ENCODE measurements at places on chromosomes 1 and 21.

- no peak for DNase-seq
Observed at GRCh38 chr1:207981976-207982375, 71.1 kb upstream of the CD34 start.

DNA sequence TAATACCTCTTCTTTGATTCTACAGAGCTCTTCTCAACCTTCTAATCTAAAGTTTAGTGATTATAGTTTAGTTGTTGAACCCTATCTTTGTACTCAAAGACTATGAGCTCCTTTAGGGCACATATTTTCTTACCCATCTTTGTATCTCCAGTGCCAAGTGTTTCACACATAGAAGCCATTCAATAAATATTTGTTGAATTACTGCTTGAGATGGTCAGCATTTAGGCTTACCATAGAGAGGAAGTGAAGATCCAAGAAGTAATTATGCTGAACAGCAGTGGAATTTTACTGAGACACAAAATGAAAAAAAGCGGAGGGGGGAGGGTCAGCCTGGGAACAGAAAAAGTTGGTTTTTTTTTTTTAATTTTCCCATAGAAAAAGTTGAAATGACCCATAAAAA is 21.9 kb downstream of the PIK3R3 start:
- DNase-seq: no peak

GRCh38 chr1:238772322-238772721 is 614.0 kb upstream of the CHRM3 start:
- no peak for DNase-seq

DNA sequence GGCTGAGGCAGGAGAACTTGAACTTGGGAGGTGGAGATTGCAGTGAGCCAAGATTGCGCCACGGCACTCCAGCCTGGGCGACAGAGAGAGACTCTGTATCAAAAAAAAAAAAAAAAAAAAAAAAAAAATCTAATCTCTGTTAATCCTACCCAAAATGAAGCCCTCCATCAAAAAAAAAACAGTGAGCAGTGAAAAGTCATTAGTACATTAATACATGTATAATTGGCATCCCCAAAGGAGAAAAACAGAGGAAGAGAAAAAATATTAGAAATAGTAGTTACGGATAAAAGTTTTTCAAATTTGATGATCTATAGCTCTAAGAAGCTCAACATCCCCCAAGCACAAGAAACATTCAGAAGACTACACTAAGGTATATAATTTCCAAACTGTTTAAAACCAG is 71.6 kb downstream of the TRIM33 start:
- no peak for DNase-seq

GRCh38 chr1:188155261-188155660 is 1326.5 kb downstream of the PLA2G4A start:
- DNase-seq: no peak

DNA sequence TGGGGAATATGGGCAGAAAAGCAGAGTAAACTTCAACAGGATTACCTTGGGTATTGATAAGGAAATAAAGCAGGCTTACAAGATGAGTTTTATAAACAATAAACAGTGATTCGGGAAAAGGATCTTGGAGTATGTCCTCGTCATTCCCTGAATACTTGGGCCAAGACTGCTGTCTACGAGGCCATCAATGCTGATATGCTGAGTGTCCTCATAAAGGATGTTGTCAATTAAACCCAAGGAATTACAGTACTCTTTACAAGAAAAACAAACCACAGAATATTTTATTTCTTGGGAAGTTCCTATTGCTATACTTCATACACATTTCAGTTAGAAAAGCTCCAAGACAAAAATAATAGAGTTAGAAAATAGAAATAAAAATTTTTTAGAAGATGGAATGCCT is 34.9 kb downstream of the ATP1B1 start:
- DNase-seq: no peak

DNA sequence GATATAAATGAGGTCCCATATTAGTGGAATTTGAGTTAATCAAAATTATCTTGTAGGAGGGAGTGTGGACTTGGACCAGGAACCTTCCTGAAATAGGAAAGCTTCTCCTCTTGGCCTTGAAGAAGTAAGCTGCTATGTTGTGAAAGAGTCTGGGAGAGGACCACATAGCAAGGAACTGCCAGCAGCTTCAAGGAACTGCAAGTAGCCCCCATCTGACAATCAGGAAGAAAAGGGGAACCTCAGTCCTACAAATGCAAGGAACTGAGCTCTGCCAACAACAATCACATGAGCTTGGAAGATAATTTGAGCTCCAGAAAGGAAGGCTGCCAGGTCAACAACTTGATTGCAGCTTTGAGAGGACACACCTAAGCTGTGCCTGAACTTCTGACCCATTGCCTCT is 8.2 kb upstream of the PRMT6 start:
- DNase-seq: no peak

DNA sequence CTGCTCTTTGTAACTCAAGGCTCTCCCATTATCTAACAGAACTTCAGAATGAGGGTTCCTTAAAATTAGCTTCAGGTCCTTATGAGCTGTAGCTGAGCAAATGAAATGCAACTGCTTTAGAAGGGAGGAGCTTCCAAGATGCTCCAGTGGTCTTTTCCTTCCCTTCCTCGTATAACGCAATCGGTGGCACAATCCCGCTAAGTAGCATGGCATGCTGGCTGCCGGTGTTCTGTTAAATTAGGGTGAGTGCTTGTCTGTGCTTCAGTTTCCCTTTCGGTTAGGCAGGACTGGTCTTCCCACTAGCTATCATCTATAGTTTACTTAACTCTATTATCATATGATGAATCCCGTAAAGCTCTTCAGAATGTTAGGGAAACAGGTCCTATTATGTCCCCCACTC is 917 bp downstream of the KIAA0040 start:
- no peak for DNase-seq

DNA sequence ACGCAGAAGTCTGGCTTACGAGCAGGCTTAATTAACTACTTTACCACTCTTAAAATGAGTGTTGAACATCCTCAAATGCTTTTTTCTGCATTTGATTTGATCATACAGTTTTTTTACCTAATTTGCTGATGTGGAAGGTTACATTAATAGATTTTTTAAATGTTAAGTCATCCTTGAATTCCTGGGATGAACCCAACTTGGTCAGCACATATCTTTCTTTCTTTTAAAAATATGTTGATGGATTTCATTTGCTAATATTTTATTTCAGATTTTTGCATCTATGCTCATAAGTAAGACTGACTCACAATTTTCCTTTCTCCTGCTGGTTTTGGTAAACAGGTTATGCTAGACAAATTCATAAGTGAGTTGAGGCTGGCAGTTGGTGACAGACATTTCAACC is 82.9 kb downstream of the LHX4 start:
- no peak for DNase-seq

DNA sequence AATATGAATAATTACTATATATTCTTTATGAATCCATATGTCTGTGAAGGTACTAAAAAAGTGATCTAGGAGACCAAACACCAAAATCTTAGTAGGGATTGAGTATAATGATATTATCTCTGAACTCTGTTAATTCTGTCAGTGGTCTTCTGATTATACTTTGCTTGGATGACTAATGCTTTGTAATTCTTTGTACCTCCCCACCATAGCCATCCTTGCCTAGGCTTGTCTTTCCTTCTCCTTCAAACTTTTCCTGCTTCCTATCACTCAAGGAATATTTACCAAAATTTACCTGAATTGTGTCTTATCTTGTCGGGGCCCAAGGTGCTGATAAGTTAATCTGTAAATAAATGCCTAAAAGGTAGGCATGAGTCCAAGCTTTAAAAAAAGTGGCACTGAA is 845 bp upstream of the RGS5 start:
- DNase-seq: no peak

GRCh38 chr1:12542138-12542465 is 75.9 kb downstream of the DHRS3 start:
- no peak for DNase-seq

GRCh38 chr1:229133811-229134210 is 137.1 kb upstream of the RAB4A start:
- no peak for DNase-seq

DNA sequence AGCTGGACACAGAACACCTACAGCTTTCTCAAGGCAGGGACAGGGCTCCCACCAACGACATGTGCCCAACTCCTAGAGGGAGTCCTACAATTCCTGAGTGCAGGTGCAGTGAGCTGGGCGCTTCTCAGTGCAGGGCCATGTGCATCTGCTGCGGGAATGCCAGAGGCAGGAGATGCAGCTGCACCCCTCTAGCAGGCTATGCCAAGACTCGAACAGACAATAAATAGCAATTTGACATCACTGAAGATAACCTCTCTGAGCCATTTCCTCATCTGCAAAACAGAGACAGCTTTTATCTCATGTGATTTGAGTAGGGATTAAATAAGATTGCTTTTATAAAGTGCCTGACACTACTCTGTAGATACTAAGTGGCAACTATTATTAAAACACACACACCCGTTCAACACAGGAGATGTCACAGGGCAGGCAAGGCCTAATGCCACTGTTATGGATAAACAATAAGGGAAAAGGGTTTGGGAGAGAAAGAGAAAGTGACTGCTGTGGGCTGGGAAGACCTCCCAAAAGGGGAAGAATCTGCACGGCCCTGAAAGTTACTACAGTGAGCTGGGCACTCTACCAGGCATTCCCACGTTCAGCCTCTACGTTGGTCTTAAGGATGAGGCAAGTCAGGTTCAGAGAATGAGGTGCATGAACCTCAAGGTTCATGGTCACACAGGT is 5.7 kb downstream of the SLC9A1 start:
- no peak for DNase-seq

DNA sequence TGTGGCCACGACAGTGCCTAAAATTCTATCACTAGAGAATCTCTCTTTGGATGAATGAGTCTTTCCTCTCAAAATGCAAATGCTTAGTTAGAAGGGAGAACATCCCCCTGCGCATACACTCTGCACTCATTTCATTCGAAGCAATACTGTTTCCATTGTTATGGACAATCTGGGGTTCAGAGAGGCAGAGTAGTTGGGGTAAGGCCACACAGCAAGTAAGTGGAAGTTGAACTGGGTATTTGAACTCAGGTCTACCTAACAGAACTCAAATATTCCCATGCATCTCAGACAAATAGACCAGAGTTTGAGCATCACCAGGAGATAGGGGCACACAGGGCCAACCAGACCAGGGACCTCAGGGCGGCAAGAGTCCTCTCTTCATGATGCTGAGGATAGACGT is 25.5 kb downstream of the RAP1GAP start:
- DNase-seq: no peak

GRCh38 chr1:241715956-241716355 is 63.9 kb downstream of the WDR64 start:
- DNase-seq: no peak

DNA sequence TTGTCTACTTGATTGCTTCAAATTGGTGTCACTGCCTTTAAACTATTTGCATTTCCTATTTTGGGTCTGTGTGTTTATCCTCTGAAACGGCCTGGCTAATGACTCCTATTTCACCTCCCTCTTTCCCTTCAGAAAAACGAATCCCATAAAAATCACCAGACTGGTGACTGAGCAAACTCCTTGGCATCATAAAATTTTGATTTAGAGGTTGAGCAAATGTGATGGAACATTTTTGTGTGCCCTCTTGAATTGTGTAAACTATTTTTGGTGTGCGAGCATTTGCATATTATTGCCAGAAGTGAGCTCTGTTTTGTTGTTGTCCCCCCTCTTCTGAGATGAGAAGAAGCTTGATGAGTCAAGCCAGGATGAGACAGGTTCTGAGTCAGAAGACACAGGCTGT is 316.1 kb downstream of the AJAP1 start:
- DNase-seq: no peak

DNA sequence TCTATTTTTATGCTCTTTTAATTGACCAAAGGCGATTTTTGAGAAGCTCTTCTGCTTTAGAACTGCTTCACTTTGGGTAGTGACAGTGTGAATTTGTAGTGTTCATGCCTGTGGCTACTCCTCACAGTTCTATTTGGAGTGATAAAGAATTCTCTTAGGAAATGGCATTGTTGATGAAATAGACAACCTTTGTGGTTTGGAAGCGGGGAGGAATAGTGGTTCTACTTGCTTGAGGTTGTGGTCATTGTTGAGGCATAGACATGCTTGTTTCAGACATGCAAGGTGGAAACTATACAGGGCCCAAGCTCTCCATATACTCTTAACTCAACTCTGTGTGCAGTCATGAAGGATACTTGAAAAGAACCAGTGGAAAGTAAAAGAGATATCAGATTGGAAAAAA is 481.1 kb upstream of the NEGR1 start:
- DNase-seq: no peak

GRCh38 chr1:191414981-191415640 is 743.2 kb upstream of the RGS18 start:
- DNase-seq: no peak

DNA sequence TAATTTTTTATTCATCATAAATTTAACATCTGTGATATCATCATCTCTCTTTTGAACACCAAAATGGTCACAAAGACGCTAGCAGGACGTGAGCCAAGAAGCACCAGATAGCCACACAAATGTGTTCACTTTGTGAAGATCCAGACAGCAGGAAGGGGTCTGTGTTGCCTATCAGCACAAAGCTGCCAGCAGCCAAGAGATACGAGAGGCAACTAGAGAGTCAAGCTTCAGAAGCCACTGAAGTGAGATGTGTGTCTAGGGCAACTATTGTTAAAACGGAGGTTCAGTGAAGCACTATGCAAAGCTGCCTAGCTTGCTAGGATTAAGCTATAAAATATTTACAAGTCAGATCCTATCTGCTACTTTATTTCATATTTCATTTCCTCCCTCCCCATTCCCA is 45.3 kb downstream of the NDC1 start:
- no peak for DNase-seq

DNA sequence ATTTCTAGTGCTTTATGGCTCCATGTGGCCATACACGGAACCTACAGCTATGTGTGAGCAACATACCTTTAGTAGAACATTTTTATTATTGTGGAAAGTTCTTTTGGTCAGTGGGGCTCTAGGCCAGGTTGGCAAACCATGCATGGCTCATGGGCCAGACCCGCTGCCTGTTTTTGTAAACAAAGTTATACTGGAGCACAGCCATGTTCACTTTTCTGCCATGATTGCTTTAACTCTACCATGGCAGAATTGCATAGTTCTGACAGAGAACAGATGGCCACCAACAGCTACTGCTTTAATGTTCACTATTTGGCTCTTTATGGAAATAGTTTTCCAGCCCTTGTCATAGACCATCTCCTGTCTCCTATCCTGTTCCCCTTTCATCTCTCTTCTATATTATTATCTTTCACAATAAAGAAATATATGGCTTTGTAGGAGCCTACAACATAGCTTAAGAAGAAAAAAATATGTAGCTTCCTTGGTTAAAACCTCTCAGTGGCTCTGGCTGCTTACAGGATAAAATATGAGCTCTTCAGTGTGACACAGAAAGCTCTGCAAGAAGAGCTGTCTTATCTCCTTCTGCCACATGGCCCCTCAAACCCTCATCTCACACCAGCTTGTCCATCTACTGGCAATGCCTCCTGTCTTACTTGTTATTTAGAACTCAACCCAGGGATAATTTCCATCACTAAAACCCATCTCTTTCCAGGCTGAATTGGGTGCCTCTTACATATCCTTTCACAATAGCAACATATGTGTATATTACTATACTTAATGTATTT is 54.6 kb upstream of the RWDD3 start:
- DNase-seq: no peak

Data from stimulated activated CD4-positive, alpha-beta T cell treated with anti-CD3 and anti-CD28 coated beads, TNF-alpha, amount 100 ng/mL, for 4 hours (primary cell).